ENCODE measurements at places on chromosomes 1 and 21. TPM values are rescaled to one million over a fixed set of nuclear protein-coding genes. Genes with fewer than 3 reads are reported as not detected.
A peak's percentile ranks its signal among the peaks of the same experiment; 100 is the strongest.

DIO1 gene
- not detected for total RNA-seq

KLHL12 gene
- 19.4 TPM for total RNA-seq

MSTO1 gene
- 9.7 TPM for total RNA-seq

DNA sequence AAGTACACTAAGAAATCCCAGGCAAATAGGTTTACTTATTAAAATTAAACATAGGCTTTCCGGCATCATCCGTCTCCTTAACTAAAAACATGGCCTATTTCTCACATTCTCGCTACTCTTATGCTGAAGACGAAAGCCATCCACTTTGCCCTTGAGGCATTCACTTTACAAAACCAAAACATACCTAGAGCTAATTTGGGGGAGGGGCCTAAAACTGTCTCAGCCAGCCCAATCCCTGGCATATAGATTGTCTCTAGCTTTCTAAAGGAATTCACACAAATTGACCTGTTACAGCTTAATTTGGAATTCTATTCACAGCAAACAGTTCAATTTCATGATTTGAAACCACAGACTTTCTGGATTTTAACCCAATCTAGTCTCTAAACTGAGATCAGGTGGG is 34.8 kb downstream of the SLC35D1 start:
- DNase-seq, result no peak

- no peak for DNase-seq
Observed at GRCh38 chr1:169363046-169363730, 4.4 kb downstream of the NME7 start.

DNA sequence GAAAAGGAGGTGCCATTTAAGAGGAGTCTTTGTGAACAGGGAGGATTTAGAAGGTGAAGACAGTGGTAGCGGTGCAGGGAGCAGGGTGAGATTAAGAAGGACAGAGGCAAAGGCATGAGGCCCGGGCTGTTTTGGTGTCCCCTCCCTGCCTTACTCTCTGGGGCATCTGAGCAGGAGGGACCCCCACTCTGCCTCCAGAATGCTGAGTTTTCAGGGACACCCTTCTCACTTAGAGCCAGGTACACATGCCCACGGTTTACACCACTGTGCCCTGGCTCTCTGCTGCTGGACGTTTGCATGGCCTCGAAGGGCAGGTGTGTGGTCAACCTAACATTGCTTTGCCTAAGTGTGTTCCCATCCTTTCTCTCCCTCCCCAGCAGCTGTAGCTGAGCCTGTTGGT is 20.5 kb upstream of the PARP1 start:
- no peak for DNase-seq

DNA sequence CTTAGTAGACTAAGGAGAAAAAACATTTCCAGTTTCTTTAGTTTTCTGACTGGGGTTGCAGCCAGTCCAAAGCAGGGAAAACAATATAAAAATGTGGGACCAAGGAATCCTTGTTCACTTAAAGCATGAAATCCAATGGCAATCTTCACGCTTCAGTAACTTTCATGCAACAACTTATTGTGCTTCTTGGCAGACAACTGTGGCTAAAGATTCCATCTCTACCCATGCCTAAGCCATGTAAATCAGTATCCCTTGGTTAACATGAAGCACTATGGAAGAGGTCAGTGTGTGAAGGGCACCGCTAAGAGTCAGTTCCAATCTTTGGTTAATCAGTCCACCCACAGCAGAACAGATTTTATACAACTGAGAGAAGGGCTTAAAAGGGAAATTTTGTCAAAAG is 201.8 kb upstream of the GREM2 start:
- DNase-seq, result no peak

- DNase-seq, result no peak
Observed at GRCh38 chr1:33165209-33165608, 16.6 kb downstream of the TRIM62 start.

GRCh38 chr1:28663871-28664470 is 4.6 kb upstream of the GMEB1 start:
- DNase-seq, result no peak

GRCh38 chr1:165634154-165634921 is 3.3 kb downstream of the MGST3 start:
- DNase-seq, result no peak

DNA sequence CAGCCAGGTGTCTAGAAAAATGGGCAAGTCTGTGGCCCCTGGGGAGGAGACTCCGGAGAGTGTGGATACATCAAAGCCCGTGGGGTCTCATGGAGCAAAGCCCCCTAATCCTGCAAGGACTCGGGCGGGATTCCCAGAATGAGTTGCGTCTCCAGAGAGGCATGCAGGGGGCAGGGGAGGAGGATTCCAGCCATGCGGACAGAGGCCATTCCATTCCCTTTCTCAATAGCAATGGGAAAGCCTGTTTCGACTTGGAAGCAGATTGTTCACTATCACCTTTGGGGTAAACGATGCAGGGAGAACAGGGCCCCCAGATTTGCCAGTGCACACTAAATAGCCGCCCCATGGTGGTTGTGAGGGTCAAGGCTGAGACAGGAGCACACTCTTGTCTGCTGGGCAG is 15.4 kb upstream of the PRDM15 start:
- no peak for DNase-seq

DNA sequence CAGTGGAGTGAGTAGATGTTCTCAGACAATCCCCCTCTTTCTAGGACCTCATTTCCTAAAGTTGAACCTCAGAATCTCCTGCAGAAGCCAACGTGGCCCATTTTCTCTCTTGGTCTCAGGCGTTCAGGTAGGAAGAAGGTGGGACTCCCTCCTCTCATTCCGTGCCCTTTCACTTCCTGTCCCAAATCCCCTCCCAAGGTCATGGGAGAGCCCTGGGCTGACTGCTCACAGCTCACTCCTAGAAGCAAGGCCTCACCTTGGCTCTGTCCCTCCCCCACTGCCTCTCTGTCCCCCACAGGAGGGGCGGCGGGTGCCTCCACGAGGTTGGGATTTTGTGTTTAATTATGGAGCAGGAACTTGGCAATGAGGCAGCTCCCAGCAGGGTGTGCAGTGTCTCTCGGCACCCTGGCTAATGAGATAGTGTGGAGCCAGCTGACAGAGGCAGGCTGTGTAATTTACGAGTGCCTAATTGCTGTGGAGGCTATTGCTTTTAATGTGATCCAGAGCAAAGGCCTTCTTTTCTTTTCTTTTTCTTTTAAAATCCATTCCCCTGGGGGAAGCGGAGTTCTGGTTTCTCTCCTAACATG is 9.1 kb upstream of the CDK18 start:
- DNase-seq, result peak; percentile 78

GRCh38 chr21:46295177-46295770 is 9.1 kb downstream of the YBEY start:
- no peak for DNase-seq

DNA sequence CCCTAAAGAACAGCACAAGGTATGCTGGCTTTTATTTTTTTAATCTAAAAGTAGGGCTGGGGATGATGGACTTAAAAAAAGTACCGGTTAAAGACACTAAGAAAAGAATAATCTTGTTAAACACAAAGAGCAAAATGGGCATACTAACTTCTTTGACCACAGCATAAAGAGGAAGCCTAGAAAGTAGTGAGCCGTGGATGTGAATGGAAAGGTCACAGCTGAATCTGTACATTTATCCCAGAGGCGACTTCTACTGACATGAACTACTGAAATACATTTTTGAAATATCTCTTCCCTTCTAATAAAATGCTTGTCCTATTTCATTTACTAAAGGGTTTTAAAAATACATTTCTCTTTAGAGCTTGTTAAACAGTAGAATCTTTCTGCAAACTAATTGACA is 140.7 kb downstream of the SLC45A1 start:
- DNase-seq, result no peak

- DNase-seq, result no peak
Observed at GRCh38 chr1:5941671-5942070, 50.6 kb downstream of the NPHP4 start.
